ENCODE measurements at places on chromosomes 11 and 22.

DNA sequence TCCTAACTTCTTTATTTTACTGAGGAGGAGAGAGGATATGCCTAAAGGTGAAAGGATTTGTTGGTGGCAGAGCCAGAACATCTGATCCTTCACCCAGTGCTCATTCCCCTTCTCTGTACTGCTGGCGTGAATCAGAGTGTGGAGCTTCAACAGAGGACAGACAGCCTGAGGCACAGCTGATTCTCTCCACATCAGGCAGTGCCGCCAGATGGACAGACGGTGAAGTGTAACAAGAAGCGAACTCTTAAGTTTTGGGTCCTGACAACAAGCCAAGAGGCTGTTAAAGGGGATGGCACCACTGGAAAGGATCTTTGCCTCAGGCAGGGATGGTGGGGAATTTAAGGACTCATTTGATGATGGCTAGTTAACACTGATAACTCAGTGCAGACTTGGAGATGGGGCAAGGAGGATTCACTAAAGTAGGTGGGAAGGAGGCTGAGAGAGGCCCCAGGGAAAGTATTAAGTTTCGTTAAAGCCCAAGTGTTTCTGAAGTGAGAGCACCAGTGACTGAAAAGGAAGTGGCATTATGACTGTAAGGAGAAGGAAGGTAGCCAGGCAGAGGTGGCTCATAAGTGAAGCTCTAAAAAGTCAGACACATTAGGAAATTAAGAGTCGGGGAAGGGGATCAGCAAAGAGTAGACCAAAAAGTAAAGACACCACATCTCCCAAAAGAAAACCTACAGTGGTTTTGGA, 81.3 kb downstream of the CLPB start:
- no peak for DNase-seq

GRCh38 chr11:45210846-45211245, 64.4 kb downstream of the PRDM11 start:
- DNase-seq = no peak

GRCh38 chr22:45511847-45512261, 9.2 kb downstream of the FBLN1 start:
- DNase-seq = no peak

DNA sequence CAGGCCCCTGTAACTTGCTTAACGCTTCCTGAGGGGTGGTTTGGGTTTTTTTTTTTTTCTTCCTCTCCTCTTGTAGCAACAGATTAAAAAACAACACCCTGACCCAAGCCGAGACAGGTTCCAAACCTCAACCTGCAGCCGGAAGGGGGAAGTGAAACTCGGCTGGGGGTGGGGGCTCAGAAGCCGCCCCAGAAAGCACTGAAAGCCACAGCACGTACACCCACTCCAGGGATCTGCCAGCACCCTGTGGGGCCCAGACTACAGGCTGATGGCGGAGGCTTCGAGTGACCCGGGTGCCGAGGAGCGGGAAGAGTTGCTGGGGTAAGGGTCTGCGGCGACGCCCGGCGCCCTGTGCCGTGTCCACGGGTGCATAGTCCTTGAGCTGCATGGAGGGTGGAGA, at the start of gene LSP1:
Gene LSP1, plus strand, starts transcription at position 208 of the 400 bp plus-strand sequence. Its CDS starts 61 bp downstream, at position 269.
- DNase-seq = peak; percentile 90

- DNase-seq = no peak
Measured at GRCh38 chr11:71486320-71486719, 33.3 kb downstream of the NADSYN1 start.
